Foreskin melanocyte (primary cell): ENCODE measurements at places on chromosomes 4 and X.

DNA sequence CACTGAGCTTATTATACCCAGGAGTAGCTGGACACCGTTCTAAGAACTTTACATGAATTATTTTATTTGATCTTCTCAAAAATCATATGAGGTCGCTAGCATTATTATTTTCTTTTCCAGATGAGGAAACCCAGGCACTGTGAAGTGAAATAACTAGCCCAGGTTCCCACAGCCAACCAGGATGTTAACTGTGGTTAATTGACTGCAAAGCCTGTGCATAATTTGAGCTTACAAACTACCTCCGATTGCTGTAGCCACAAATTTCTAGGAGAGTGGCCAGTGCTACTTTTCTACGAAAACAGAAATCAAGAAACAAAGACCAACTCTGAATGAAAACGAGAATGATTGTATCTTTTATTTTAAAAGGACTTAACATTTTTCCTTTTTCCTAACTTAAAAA is 27.2 kb downstream of the SPRY1 start:
- DNase-seq: no peak

DNA sequence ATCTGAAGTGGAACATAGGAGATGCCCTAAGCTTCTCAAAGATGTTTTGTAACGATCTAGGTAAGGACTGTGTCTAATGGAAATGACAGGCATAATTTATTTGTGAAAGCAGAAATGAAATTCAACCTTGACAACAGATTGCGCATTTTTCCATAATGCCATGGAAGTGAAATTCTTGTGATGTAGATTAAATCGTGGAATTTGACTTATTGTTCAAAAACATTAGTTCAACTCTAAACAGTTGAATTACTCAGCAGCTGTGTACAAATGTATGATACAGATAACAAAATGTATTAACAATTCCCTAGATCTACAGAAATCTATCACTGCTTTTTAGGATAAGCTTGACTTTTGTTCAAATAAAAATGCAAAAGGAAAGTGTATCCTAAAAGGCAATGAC is 44.4 kb downstream of the VCX2 start:
- DNase-seq: no peak

DNA sequence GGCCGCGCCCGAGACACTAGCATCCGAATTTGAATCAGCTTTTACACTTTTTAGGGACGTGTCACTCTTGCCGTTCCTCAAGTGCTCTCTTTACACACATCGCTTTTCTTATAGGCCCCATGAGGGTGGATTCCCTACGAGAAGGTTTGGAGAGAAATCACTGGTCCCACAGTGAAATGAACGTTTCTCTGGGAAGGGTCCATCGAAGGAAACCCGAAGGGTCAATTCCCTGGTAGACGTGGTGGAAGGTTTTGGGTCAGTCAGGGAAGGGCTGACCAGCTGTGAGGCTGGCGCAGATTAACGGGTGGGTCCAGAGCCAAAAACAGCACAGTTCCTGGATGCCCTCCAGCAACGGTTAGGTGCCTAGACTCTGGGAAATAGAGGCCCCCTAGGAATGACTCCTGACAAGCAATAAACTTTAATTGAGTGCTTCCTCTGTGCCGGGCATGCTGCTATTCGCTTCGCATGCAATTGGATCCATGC is 35.9 kb downstream of the ETDC start:
- peak; percentile 4 for DNase-seq

DNA sequence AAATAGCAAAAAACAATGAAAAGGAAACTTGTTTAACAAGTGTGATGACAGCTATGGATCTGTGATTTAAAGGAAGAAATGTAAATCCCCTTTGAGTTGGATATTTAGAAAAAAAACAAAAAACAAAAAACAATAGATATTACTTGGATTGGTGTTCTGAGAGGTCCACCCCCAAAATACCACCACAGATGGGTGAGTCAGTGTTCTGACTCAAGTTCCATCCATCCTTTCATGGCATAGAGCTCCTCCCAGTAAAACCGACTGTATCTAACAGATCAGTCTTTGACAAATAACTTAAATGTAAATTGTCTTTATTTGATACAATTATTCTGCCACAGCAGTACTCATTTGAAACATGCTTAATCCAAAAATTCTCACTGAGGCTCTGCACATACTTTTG is 27.4 kb downstream of the TMPRSS11B start:
- DNase-seq: no peak

GRCh38 chr4:10619220-10619619 is 65.3 kb downstream of the CLNK start:
- no peak for DNase-seq

DNA sequence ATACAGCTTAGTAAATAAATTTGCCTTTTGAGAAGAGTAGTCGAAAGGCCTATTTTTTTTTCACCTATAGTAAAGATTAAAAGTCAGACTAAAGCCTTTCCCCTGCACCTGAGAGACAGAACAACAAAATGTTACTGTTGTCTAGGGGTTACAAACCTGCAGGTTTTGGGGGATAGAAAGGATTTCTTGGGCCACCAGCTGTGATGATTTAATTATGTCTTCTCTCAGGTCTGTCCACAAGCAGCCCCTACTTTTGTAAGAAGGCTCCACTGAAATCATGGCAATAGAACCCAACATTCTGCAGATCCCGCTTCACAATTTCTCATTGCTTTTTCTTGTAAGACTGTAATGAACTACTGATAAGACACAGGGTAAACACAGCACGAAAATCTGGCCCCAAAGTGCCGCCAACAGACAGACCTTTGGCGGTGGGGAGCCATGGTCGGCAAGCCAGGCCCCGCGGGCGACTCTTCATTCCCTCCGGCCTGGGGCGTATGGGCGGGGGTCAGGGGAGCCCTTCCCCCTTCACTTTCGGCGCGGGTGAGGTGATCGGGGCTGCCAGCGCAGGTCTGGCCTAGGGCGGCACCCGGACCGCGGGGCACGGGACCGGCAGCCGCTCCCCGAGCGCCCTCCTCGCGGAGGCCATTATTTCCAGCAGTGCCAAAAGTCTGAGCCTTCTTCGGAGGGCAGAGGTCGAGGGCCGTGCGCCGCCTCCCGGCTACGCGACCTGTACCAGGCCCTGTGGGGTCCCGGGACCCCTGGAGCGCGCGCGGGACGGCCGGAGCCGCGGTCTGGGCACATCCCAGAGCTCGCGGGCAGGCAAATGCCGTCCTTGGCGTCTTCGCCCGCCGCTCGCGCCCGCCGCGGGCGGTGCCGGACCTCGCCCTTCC is 812 bp upstream of the KDM6A start:
- no peak for DNase-seq

- no peak for DNase-seq
Measured at GRCh38 chr4:30454504-30454903, 265.7 kb upstream of the PCDH7 start.

DNA sequence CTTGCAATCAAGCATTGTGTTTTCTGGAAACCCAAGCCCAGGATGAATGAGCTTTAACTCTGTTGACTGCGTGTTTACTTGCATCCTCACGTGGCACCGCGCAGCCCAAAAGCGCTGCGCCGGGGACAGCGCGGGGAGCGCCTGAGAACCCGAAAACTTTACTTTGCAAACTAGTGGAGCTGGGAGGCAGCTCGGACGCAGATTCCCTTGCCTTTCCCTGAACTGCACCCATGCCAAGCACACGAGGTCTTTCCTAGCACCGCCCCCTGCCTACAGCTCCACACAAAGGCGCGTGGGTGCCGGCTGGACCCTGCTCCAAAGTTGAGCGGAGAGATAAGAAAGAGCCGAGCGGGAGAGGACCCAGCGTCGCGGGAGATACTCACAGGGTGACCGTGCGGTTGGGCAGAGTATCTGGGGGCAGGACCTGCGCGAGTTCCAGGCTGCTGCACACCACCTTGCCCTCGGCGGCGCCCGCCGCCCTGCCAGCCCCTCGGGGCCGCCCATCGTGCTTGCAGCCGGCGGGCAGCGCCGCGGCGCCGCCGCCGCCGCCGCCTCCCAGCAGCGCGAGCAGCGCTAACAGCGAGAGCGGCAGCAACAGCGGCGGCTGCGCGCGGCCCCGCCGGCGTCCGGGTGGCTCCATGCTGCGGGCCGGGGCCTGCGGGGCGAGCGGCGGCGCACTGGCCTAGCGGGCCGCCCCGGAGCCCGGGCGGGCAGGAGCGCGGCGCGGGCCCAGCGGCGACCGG is 550 bp downstream of the ADGRA3 start:
- DNase-seq: peak; percentile 73

DNA sequence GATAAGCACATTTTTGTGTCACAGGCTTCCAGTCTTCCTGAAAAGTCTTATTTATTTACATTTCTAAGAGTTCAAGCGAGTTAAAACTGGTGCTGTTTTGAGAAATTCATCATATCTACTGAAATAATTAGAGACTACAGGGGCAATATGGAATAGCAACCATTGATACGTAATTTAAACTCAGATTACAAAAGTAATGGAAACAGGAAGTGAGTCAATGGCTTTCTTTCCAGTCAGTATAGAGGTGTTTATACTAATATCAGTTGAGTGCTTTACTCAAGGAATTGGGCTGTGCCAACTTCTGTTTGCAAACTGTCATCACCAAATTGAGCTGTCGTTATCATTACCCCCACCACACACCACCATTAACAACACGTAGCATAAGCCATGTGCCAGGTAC is 222.7 kb downstream of the COL25A1 start:
- DNase-seq: no peak

DNA sequence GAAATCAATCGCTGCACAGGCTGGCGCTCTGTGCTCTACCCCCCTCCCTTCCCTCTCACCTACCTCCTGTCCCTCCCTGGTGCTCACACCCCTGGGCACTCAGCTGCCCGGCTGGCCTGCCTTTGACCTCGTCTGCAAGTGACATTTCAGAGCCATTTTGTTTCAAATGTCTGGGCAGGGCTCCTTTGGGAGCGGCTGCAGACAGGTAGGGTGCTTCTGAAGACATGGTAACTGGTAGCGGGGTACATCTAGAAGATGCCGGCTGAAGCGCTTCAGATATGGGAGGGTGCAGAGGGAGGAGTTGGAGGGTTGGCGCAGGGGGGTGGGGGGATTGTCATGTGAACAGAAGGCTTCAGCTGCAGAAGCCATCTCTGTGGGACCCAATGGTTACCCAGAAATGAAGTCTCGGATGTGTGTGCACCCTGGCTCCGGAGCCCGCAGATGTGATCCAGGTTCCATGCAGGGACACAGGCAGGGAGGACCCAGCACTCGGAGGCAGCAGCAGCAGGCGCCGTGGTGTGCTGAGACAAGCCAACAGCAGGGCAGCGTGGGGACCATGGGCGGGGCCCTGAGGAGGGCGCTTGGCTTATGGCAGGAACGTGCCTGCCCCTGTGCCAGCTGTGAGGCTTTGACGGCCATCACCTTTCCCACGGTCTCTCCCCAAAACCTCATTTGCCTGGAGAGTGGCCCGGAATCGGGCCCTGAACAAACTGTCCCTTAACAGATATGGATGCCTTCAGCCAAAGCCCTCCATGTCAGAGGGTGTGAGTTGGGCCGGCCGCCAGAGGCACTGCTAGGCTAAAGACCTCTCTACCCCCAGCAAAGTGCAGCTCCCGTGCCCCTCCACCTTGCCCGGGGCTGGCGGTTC is 7.6 kb upstream of the DUSP9 start:
- DNase-seq: no peak

DNA sequence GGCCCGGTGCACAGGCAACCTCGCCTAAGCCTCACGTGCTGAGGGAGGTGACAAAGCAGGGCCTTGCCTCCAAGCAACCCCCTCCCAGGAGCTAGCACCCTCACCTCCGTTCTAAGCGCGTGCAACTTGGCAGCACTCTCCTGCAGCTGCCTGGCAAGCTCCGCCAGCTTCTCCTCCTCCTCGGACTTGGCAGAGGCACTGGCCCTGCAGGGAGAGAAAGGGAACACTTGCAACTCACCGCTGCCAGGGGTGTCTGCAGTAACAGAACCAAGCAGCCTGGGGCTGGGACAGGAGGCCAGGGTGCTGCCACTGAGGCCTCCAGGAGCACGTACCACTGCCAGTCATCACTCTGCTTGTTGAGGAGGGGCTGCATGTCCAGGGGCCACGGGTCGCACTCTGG is 10.3 kb upstream of the TREX2 start:
- DNase-seq: no peak

DNA sequence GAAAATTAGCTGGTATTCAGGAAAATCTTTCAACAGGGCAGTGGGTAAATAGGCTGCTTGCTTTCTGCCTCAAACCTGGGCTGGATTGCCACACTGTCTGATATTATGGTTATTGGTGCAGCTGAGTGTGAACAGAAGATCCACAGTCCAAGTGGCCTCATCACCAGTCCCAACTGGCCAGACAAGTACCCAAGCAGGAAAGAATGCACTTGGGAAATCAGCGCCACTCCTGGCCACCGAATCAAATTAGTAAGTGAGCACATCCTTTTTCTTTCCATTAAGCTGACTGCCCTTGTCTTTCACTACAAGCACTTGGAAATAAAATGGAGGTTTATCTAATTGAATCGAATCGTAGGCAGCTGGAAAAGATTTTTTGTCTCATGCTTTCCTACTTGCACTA is 204.7 kb downstream of the TLL1 start:
- no peak for DNase-seq

DNA sequence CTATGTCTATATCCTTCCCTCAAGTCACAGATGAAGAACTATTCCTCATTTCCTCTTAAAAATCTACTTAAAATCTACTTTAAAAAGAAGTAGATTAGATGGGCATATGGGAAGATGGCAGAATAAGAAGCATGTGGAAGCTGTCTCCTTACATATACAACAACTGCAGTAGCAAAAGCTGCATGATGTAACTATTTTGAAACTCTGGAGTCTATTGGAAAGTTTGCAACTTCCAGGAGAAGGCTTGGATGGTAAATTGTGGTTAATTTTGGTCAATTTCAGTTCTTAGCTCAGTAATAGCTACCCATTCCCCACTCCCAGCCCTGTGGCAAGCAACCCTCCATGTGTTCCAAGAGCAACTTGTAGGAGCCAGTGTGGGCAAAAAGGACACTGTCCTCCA is 36.9 kb downstream of the MORC4 start:
- no peak for DNase-seq

DNA sequence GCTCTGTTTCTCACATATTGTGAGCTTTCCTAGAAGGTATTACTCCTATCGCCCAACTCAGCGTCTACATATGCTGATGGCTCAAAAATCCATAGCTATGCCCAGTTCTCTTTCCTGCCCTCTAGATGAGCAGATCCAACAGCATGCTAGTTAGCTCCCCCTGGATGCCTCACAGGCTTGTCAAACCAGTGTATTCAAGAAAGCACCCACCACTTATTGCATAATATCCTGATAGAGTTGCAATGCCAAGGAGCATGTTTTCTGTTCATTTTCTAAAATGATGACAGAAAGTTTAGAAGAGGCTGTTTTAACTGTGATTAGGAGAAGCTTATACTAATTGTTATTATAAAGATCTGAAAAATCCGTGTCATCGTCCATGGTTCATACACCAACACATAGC is 1.9 kb upstream of the PACRGL start:
- no peak for DNase-seq

GRCh38 chrX:104335756-104336155 is 81.0 kb upstream of the ESX1 start:
- DNase-seq: no peak

GRCh38 chr4:8708401-8709021 is 115.9 kb downstream of the CPZ start:
- no peak for DNase-seq

- DNase-seq: no peak
Measured at GRCh38 chr4:14726441-14726840, 275.8 kb upstream of the CPEB2 start.

GRCh38 chr4:149987330-149988086 is 90.7 kb upstream of the DCLK2 start:
- DNase-seq: peak; percentile 35

GRCh38 chrX:131802836-131803626 is 220.1 kb upstream of the STK26 start:
- DNase-seq: no peak
